ENCODE measurements at places on chromosomes 6 and 20. TPM values are rescaled to one million over a fixed set of nuclear protein-coding genes. Genes with fewer than 3 reads are reported as not detected.

GRCh38 chr20:62466072-62466760, 9.6 kb downstream of the GATA5 start:
- no peak for DNase-seq

- DNase-seq: peak; percentile 79
Observed at GRCh38 chr6:157760589-157761330, 62.3 kb upstream of the SNX9 start.

DNA sequence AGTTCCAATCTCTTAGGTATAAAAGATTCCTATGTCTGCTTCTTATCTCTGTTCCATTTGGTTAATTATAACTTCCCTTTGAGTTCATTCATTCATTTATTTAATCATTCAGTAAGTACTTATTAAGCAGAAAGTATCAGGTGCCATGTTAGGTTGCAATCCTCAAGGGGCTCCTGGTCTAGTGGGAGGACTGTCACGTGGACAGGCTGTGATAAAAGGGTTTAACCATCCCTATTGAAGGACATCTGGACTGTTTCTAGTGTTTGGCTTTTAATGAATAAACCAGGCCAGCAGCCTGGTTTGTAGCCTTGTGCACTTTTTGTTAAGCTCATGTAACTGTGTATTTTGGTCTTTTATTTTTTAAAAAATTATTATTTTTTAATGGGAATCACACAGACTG, 162.1 kb upstream of the OGFRL1 start:
- DNase-seq: no peak

GRCh38 chr6:17962436-17963031, 24.9 kb downstream of the KIF13A start:
- DNase-seq: peak; percentile 90

DNA sequence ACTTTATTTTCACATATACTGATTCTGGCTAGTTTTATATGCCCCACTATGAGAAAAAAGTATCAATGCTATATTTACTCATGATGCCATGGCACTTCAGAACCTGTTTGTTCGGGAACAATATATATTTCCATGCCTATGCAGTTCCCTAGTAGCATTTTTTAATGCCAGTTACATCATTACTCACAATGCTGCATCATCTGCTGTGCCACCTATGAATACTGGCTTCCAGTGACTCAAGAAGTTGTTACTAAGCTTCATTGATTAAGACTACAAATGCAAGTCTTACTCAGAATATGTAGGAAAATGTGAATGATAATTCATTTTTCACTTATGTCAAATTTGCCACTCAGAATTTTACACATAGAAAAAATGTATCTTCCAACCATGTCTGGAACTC, 97.9 kb downstream of the MAFB start:
- peak; percentile 18 for DNase-seq

- peak; percentile 37 for DNase-seq
Observed at GRCh38 chr6:42963855-42964605, 3.5 kb downstream of the GNMT start.

- DNase-seq: no peak
Observed at GRCh38 chr6:64221776-64222175, 586.2 kb downstream of the PHF3 start.

DNA sequence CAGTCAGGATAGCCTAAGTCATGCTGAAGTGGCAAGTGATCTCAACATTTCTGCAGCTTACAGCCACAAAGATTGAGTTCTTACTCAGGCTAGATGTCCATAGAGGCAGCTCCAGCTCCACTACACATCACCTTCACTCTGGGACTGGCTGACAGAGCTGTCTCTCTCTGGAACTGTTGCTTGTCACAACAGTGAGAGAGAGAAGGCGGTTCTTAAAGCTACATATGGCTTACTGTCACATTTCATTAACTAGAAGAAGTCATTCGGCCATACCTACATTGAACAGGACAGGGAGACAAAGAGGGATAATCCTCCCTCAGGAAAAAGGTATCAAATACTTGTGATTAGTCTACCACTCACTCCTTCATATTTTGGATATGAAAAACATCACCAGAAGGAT, 914.9 kb upstream of the FLRT3 start:
- no peak for DNase-seq

BMP6 gene
- 1.2 TPM for total RNA-seq
